SK-N-SH (cell line): ENCODE measurements at places on chromosomes 11 and 22. TPM values are rescaled to one million over a fixed set of nuclear protein-coding genes. Genes with fewer than 3 reads are reported as not detected.

GPHA2 gene
- polyA plus RNA-seq, result not detected in 2 replicates

LRRC56 gene
- 1.2 and 1.4 TPM in 2 replicates for polyA plus RNA-seq

DDTL gene
- polyA plus RNA-seq, result 1.6 and 2.0 TPM in 2 replicates

LGALS1 gene
- 9,680 and 12,045 TPM in 2 replicates for polyA plus RNA-seq
